ENCODE measurements at places on chromosomes 7 and 10. TPM values are rescaled to one million over a fixed set of nuclear protein-coding genes. Genes with fewer than 3 reads are reported as not detected.

DNA sequence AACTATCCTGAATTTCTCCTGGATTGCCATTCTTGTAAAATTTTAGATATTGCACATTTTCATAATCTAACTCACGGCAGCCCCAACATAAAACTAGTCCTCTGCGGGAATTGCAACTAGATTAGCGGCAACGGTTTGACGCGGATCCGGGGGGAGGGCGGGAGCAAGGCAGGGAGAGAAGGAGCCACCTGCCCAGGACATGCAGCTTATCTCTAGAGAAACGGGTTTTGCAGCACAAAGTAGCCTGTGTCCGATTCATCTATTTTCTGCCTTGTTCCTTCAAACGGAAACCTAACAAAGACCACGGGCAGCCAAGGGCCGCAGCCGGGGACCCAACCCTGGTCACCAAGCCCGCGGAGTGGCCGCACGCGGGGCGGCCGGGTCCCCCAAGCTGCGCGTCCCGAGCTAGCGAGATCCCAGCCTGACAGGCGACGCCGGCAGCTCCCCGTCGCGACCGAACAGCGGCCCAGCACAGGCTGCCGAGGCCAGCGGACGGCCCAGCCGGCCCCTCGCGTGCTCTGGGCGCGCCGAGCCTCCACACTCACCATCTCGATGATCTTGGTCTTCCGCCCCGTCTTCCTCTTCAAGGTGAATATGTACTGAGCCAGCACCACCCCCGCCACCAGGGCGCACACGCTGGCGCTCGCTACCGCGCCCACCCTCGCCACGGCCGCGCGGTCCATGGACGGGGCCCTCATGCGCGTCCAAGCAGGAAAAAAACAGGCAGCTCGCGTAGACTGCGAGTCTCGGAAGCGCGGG is at the start of gene NT5C3A:
NT5C3A (minus strand) TSS at position 754 of the 759 bp plus-strand sequence; CDS start at position 683, 71 bp downstream.
- no peak for DNase-seq

DNA sequence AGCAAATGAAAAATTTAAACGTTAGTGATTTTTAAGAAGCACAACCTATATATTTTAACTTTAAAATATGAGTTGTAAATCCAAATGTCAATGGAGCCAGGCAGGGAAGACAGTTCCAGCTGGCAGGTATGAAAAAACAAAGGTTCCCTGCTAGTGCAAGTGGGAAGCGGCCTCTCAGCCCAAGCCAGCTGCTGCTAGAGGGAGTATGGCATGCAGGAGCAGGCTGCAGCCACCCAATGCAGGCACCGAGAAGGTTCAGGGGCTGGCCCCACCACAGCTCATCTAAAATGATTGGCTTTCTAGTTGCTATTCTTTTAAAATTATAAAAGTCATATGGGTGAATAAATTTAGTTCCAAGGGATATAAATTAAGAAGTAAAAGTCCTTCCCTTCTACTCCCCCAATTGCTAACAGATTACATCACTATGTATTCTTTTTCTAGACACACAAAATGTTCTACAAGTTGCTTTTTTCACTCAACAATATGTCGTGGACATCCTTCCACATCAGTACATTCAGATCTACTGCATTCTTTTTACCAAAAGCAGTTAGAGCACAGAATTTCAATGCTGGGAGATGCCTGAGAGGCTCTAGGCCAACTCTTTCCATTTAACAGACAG is 69.3 kb downstream of the SGMS1 start:
- DNase-seq = no peak

Gene CPEB3
- polyA plus RNA-seq = 5.0 TPM

Gene SOSTDC1
- 62.8 TPM for polyA plus RNA-seq

Gene PTF1A
- polyA plus RNA-seq = 0.19 TPM

Gene ADAP1
- polyA plus RNA-seq = 14.9 TPM

GRCh38 chr7:153383781-153384180 is 624.2 kb downstream of the ACTR3B start:
- DNase-seq = no peak

Gene ADRB1
- 0.06 TPM for polyA plus RNA-seq

GRCh38 chr10:2150288-2150687 is 413.0 kb upstream of the ADARB2 start:
- no peak for DNase-seq

GRCh38 chr10:4635883-4636282 is 190.1 kb upstream of the AKR1E2 start:
- no peak for DNase-seq

Gene TMEM26
- 7.2 TPM for polyA plus RNA-seq

Gene MTURN
- polyA plus RNA-seq = 94.8 TPM

Gene IL6
- polyA plus RNA-seq = not detected

DNA sequence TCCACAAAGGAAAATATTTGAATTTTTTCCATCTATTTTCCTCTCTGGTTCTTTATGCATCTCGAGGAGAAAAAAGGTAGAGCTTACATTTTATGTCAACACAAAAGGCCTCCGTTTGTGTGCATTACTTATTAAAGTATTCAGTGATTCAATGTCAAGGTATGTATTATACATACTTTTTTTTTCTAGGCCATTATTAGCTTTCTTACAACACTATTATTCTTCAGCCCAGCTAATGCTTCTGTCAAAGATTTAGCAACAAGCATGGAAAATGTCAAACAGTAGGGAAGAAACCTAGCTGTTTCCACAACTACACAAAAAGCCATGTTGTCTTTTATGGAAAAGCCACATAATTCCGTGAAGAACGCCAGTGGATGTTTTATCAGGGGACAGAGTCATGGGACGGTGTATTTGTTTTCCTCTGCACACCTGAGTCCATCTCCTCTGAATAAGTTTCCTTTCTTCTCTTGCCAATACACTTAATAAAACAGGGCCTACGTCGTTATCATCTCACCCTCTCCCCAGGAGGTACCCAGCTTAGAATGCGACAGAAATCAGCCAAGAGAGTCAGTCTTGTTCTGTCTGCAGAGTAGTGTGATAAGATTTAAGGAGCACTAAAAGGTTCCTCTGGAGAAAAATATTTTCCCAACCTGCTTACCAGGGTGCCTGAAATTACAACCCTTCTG is 209.7 kb upstream of the AUTS2 start:
- DNase-seq = no peak

Gene SNCG
- 11.4 TPM for polyA plus RNA-seq

- DNase-seq = no peak
Measured at GRCh38 chr7:122544463-122544862, 154.5 kb downstream of the RNF133 start.

DNA sequence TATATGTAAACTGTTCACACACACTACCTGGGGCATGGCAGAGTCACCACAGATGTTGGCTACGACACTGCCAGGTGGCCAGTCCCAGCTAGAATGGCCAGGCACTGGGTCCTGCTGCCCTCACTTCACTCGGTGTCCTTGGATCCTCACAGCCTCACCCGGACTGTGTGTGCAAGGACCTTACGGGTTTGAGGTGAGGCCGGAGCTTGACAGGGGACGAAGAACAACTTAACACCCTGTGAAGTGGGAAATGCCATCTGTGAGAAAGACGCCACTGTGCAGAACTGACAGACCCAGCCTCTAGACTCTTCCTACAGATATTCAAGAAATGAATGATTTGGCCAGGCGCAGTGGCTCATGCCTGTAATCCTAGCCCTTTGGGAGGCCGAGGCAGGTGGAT is 46.7 kb downstream of the KLRG2 start:
- DNase-seq = no peak

GRCh38 chr7:50497068-50497642 is 47.0 kb upstream of the FIGNL1 start:
- DNase-seq = no peak

DNA sequence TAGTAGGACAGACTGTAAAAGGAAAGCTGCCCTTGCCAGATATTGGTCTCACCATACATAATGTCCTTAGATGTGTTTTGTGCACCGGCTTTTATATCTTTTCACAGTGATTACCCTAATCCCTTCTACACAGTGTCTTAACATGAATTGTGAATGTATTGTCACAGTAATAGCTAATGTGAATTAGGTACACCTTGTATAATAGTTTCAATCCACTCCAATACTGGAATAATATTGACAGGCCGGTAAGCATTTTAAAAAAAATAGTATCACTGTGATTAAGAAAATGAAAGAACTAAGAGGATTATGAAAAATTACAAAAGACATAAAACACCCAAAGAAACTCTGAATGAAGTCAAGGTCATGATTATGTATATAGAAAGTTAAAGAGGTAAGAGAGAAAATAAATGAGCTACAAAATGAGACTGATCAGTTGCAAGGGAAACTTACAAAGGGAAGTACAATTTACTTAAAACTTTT is 420.9 kb downstream of the PLXDC2 start:
- DNase-seq = no peak

- DNase-seq = no peak
Measured at GRCh38 chr7:143399642-143400041, 9.0 kb downstream of the EPHA1 start.

Gene EPHB6
- 18.9 TPM for polyA plus RNA-seq

GRCh38 chr10:46530249-46531186 is 25.9 kb downstream of the GPRIN2 start:
- no peak for DNase-seq

Gene ZNF804B
- 0.07 TPM for polyA plus RNA-seq

DNA sequence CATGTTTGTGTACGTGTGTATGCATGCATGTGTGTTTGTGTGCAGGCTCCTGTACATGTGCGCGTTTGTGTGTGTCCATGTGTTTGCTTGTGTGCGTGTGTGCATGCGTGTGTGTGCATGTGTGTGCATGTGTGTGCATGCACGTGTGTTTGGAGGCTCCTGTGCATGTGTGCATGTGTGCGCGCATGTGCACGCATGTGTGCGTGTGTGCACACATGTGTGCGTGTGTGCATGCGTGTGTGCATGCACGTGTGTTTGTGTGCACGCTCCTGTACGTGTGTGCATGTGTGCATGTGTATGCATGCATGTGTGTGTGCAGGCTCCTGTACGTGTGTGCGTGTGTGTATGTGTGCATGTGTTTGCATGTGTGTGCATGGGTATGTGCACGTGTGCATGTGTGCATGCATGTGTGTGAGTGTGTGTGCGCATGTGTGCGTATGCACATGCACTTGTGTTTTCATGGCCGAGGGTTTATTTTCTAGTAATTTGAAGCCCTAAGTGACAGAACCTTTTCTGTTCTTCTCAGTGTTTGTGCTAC is 59.2 kb downstream of the INPP5A start:
- DNase-seq = no peak

DNA sequence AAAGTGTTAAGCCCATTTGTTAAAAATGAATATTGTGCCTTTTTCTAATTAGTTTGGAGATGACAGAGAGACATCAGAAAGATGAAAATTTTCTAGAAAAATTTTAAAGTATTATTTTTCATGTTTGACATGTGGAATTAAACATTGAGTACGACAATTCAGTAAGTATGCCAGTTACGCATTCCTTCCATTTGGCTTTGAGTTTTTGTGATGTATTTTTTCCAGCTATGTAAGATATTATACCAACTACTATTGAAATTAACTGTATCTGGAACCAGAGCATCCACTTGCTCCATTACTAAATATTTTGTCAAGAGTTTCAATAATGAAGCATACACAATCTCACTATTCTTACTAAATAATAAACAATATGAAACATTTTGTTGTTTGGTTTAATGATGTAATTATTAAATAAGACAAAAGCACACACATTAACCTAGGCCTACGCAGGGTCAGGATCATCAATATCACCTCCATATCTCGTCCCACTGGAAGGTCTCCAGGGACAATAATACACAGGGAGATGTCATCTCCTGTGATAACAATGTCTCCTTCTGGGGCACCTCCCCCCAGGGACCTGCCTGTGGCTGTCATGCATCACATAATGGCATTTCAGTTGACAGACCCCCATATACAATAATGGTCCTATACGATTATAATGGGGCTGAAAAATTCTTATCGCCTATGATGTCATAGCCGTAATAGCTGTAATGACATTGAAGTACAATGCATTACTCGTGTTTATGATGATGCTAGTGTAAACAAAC is 274.1 kb downstream of the REEP3 start:
- DNase-seq = no peak

- no peak for DNase-seq
Measured at GRCh38 chr7:16754856-16755317, 1.3 kb downstream of the TSPAN13 start.

- no peak for DNase-seq
Measured at GRCh38 chr7:9307131-9307530, 873.7 kb downstream of the NXPH1 start.

Gene BUB3
- 122 TPM for polyA plus RNA-seq

- DNase-seq = no peak
Measured at GRCh38 chr10:79222186-79222585, 125.1 kb upstream of the PPIF start.

Gene IMPDH1
- polyA plus RNA-seq = 26.3 TPM

All from right renal pelvis (tissue), 4 donors.